Psoas muscle (tissue), 8 donors: ENCODE measurements at places on chromosomes 7 and 10. TPM values are rescaled to one million over a fixed set of nuclear protein-coding genes. Genes with fewer than 3 reads are reported as not detected.

DNA sequence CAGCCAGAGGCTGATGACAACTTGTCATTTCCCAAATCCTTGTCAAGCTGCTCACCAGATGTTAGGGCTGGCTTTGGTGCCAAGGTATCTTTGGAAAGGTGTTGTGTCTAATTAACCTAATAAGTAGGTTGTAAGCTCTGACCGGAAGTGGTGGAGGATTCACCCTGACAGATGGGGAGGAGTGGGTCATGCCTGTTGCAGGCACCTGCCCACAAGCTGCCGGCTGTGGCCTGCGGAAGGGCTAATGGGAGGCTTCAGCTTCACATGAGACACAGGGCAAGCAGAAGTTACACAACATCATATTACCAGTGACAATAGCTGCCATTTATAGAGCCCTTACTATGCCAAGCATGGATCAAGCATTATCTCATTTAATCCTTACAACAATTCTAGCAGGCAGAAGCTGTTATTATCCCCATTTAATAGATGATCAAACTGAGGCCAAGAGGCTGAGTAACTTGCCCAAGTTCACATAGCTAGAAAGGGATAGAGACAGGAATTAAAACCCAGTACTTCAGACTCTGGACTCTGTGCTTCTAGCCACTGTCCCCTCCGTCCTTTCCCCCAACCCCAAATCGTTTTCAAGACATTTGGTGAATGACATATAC is 63.1 kb upstream of the DUSP5 start:
- H3K4me3 ChIP-seq = no peak overlapping the region
- no peaks in the 10 kb centered on the region for H3K27me3 ChIP-seq
- no peaks in the 10 kb centered on the region for H3K4me1 ChIP-seq
- no peaks in the 10 kb centered on the region for H3K36me3 ChIP-seq
- DNase-seq = peak; percentile 39

DNA sequence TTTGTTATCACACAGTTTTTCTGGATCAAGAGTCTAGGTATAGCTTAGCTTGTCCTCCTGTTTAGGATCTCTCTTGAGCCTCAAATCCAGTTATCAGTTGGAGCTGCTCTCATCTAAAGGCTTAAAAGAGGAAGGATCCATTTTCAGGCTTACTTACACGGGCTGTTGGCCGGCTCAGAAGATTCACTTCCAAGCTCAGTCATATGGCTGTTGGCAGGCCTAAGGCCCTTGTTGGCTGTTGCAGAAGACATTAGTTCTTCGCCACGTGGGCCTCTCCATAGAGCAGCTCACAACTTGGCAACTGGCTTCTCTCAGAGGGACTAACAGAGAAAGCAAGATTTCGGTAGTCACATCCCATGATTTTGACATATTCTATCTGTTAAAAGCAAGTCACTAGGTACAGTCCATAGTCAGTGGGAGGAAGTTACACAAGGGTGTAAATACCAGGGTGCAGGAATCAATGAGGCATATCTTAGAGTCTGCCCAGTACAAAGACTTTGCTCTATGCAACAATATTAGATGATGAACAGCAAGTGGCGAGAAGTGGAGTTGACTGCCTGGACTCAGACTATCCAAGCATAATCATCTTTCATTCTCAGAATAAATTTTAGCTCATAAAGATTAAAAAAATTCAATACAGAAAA is 280.1 kb upstream of the MBL2 start:
- H3K27me3 ChIP-seq = no peaks in the 10 kb centered on the region
- no peak overlapping the region for H3K4me3 ChIP-seq
- no peak for DNase-seq
- no peaks in the 10 kb centered on the region for H3K36me3 ChIP-seq
- H3K4me1 ChIP-seq = no peaks in the 10 kb centered on the region
- H3K27ac ChIP-seq = no peak overlapping the region

DNA sequence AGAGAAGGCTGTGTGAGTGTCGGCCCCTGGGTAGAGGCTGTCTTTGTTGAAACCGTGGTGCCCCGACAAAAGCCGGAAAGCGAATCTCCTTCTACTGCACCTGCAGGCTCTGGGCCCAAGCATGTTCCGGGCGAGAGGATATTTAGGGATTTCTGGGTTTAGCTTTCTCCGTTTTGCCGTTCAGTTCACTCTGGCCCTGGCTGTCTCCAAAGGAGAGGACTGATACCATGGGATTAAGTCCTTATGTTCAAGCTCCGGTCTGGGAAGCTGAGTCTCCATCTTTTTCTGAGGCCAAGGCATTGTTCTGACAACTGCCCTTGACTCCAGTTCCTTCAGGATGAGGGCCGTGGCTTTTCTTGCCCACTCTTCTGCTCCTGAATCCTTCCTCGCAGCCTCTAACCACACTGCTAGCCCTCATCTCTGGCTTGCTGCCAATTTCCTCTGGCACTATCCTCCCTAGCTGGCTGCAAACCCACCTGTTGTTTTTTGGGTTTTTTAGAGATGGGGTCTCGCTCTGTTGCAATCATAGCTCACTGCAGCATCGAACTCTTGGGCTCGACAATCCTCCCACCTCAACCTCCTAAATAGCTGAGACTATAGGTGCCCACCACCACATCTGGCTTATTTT is 206.8 kb downstream of the SKIDA1 start:
- DNase-seq = no peak
- H3K27ac ChIP-seq = no peak overlapping the region
- peaks cover 8% of the 10 kb centered on the region for H3K4me1 ChIP-seq
- no peak overlapping the region for H3K4me3 ChIP-seq
- H3K36me3 ChIP-seq = no peaks in the 10 kb centered on the region
- H3K27me3 ChIP-seq = no peaks in the 10 kb centered on the region

- H3K27me3 ChIP-seq = no peaks in the 10 kb centered on the region
- peak overlapping the region; percentile 41 for H3K27ac ChIP-seq
- H3K36me3 ChIP-seq = no peaks in the 10 kb centered on the region
- peaks cover 18% of the 10 kb centered on the region for H3K4me1 ChIP-seq
- peak; percentile 61 for DNase-seq
Observed at GRCh38 chr10:44934416-44935200, 23.5 kb downstream of the TMEM72 start.

- DNase-seq = no peak
- H3K4me1 ChIP-seq = peaks cover 14% of the 10 kb centered on the region
- no peak overlapping the region for H3K27ac ChIP-seq
- no peak overlapping the region for H3K4me3 ChIP-seq
- H3K36me3 ChIP-seq = no peaks in the 10 kb centered on the region
Observed at GRCh38 chr7:105656922-105657521, 75.7 kb upstream of the EFCAB10 start.

DNA sequence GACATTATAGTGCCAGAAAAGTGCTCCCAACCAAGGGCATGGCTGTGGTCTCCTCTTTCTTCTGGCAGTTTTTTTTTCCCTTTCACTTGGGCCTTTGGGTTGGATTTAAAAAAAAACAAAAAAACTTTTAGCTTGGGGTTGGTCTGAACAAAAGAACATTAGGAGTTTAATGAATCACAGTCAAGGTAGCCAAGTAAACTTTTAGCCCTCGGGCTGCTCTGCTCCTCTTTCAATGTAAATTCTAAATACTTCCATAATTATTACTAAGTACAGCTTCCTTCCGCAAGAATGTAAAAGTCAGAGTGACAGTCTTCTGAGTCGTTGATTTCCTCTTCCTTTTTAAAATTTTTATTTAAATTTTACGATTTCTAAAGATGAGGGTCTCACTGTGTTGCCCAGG is 79.2 kb downstream of the NRF1 start:
- H3K27ac ChIP-seq = no peak overlapping the region
- no peak overlapping the region for H3K4me3 ChIP-seq
- no peaks in the 10 kb centered on the region for H3K27me3 ChIP-seq
- H3K4me1 ChIP-seq = peaks cover 3% of the 10 kb centered on the region

- no peaks in the 10 kb centered on the region for H3K36me3 ChIP-seq
- H3K4me1 ChIP-seq = no peaks in the 10 kb centered on the region
- peaks cover 50% of the 10 kb centered on the region for H3K27me3 ChIP-seq
- no peak for DNase-seq
Observed at GRCh38 chr7:72336632-72337389, 75.3 kb downstream of the CALN1 start.

DNA sequence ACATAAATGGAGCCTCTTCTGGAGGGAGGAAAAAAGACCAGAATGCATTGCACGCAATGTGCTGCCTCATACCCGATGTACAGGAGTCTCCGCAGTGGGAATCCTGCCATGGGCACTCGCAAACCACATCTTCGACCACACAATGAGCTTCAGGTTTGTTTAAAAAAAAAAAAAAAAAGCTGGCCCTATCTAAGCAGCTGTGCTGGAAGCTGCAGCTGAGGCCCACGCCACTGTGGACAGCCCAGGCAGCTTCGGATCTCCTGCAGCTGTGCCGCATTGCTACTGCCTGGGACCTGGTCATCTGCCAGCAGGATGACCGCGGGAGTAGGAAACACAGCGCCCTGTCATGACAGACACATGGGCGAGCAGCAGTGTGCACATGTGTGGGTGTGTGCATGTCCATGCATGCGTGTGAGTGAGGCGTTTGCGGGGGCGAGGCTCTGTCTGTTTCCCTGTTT is 26.0 kb downstream of the EN2 start:
- H3K4me3 ChIP-seq = no peak overlapping the region
- H3K36me3 ChIP-seq = no peaks in the 10 kb centered on the region
- H3K4me1 ChIP-seq = no peaks in the 10 kb centered on the region
- no peak for DNase-seq
- H3K27me3 ChIP-seq = no peaks in the 10 kb centered on the region

DNA sequence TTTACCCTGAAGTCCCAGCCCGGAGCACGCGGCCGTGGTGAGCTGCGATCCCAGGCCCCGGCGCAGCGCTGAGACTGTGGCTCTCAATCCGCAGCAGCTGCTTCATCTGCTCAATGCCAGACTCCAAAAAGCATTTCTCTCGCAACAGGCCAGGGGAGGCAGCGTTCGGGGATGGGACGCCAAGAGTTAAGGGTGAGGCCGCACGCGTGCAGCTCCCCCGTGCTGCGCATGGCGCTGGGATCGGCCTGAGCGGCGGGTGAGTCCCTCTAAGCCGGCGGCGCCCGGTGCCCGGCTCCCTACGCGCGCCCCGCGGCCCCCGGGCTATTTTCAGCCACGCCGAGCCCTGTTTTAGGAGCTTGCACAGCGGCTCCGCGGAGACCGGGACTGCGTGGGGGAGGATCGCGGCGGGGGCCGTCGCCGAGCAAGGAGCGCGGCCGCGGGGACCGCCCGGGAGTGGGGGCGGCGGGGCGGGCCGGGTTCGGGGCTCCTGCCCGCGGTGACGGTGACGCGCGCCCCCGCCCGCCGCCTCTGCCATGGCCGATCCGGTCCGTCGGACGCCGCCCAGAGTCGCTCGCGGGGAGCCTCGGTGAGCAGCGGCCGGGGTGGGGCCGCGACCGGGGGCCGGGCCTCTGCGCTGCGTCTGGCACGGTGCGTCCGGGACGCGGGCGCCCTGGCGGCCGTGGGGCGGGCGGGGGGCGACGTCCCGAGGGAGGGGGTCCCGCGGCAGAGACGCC is 29.4 kb upstream of the JAKMIP3 start:
- H3K27ac ChIP-seq = no peak overlapping the region
- DNase-seq = no peak
- H3K4me1 ChIP-seq = peaks cover 3% of the 10 kb centered on the region
- H3K36me3 ChIP-seq = no peaks in the 10 kb centered on the region

DNA sequence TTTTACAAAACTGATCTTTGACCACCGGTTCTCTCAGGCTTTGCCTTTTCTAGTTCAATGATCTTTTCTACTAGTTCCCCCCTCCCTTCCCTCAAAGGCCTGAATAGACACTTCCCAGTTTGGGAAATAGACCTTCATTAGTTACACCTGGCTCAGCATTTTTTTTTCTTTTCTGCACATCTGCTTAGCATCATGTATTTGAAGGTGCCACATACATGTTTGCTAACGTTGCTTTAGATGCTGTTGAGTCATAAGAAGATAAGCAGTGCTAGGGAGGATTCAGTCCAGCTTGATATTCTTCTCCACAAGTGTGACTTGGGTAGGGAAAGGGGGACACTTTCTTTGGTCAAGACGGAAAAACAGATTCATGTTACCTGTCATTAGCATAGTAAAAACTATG is 78.3 kb downstream of the BICC1 start:
- DNase-seq = no peak
- H3K4me3 ChIP-seq = no peak overlapping the region
- no peak overlapping the region for H3K27ac ChIP-seq
- no peaks in the 10 kb centered on the region for H3K4me1 ChIP-seq
- H3K36me3 ChIP-seq = no peaks in the 10 kb centered on the region

The SFTPA1 gene
- total RNA-seq = not detected

DNA sequence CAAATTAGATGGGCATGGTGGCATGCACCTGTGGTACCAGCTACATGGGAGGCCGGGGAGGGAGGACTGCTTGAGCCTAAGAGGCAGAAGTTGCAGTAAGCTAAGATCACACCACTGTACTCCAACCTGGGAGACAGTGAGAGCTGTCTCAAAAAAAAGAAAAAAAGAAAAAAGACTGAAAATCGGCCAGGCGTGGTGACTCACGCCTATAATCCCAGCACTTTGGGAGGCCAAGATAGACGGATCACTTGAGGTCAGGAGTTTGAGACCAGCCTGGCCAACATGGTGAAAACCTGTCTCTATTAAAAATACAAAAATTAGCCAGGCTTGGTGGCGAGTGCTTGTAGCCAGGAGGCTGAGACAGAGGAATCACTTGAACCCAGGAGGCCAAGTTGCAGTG is 11.9 kb downstream of the RNF216 start:
- no peak overlapping the region for H3K27ac ChIP-seq
- peaks cover 23% of the 10 kb centered on the region for H3K4me1 ChIP-seq
- no peaks in the 10 kb centered on the region for H3K27me3 ChIP-seq
- no peaks in the 10 kb centered on the region for H3K36me3 ChIP-seq

DNA sequence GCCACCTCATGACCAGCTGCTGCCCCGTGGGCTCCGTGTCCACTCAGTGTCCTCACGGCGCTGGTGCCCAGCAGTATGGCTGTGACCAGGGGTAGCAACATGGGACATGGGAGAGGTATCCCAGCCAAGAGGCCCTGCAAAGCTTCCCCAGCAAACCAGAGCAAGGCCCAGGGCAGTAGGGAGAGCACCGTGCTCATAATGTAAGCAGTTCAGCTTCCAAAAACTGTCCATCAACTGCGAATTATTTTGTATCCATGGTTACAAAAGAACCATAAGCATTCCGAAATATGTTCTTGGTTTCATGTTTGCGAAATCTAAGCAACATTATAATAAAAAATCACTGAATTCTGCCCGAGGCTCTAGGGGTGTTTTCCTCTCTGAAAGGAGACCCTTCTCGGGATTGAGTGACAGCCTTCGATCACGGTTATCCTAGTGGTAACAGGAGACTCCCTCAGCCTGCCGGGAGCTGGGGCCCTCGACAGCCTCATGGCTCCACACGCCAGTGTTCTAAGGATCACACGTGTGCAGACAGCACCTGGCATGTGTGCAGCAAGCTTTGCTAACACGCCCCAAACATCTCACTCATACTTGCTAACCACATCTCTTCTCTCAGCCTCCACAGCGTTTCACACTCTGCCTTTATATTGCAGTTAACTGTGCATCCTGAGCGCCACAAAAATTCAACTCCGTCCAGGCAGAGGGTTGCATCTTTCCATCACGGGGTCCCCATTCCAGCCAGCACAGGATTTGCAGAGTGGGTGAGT is 117.6 kb downstream of the DIP2C start:
- peaks cover 27% of the 10 kb centered on the region for H3K4me1 ChIP-seq
- no peaks in the 10 kb centered on the region for H3K27me3 ChIP-seq
- no peak overlapping the region for H3K27ac ChIP-seq
- DNase-seq = no peak

DNA sequence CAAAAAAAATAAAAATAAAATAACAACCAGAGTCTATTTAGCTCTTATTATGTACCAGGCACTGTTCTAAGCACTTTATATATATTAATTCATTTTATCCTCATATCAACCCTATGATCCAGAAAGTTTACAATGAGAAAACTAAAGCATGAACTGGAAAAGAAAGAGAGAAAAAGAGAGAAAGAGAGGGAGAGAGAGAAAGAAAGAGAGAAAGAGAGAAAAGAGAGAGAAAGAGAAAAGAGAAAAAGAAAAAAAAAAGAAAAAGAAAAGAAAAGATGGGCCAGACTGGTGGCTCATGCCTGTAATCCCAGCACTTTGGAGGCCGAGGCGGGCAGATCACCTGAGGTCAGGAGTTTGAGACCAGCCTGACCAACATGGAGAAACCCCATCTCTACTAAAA is 9.9 kb downstream of the ARMH3 start:
- no peaks in the 10 kb centered on the region for H3K27me3 ChIP-seq
- H3K36me3 ChIP-seq = no peaks in the 10 kb centered on the region
